Spinal cord (tissue), 10 donors: ENCODE measurements at places on chromosomes 7 and 10.

- no peak for DNase-seq
These were observed 27.5 kb downstream of the AP3M1 start for GRCh38 chr10:74123081-74123480.

- no peak for DNase-seq
These were observed 479 bp downstream of the PNPLA8 start for GRCh38 chr7:108525327-108525984.

GRCh38 chr10:35608328-35608672 lies 3.2 kb downstream of the GJD4 start:
- DNase-seq, result no peak

DNA sequence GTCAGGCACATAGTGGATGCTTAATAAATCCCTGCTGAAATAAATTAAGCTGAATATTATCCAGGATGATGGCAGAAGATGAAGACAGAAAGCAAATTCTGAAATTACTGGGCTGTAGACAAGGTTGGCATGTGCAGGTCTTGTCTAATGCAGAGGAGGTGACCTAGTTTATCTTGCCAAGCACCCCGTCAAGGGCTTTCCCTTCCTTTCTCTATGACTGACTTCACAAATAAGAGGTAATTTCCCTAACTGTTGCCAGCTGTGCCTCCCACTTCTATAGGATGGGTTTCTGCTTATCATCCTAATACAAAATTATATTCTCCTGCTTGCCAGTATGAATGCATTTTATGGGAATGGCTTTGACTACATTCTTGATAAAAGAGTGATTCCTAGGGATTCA lies 38.0 kb downstream of the LHFPL3 start:
- no peak for DNase-seq

DNA sequence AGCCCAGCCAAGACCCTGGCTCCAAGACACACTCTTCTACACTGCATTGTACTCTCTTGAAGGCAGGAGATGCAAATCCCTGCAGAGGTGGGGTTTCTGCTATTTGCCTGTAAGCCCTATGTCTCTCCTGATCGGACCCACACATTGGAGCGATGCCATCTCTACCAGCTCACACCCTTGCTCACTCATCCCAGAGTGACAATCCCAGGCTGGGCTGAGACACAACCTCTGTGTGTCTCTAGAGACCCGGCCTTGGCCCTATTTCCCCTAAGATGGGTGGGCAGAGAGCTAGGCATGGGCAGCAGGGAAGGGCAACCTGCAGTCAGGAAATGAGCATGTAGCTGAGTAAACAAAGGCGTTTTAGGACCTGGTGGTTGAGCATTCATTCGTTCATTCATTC lies 25.6 kb downstream of the CCDC3 start:
- DNase-seq, result no peak

GRCh38 chr10:74025380-74025978 lies 27.6 kb downstream of the VCL start:
- no peak for DNase-seq

DNA sequence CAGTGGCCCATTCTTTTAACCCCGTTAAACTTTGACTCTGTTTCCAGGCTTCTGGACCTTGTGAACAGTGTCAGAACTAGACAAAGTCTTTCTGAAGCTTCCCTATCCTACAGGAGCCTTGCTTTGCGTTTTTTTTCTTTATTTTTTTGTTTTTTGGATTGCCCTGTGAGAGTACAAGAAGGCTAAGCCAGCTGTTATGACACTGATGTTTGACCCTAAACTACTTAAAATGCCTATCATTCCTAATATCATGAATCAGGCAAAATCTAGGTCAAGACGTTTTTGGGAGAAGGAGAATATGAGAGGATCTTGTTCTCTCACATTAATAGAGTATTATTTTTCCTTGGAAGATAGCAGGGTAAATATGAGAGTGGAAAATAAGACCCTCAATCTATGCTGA lies 79.8 kb downstream of the EPDR1 start:
- no peak for DNase-seq

GRCh38 chr7:18975689-18976280 lies 141.7 kb downstream of the TWIST1 start:
- no peak for DNase-seq

- DNase-seq, result peak; percentile 6
These were observed 5.2 kb downstream of the PAX2 start for GRCh38 chr10:100750291-100751210.

GRCh38 chr10:15369256-15370211 lies 1.6 kb downstream of the FAM171A1 start:
- no peak for DNase-seq

DNA sequence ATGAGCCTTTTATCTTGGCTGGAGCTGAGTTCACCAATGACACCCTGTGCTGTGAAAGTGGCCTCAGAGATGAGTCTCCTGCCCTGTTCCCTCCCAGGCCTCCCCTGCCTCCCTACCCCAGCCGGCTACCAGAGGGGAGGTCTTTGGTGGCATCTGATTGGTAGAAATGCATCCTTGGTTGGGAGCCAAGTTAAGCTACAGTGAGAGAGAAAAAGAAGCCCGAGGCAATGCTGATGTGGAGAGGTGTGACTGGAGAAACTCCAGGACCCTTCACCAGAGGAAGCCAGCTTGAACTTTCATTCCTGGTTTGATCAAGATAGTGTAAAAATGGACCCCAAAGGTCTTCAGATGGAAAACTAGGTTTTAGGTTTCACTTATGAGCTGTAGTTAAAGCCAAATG lies 191.1 kb upstream of the TCF7L2 start:
- no peak for DNase-seq
